A673 (cell line): ENCODE measurements at places on chromosomes 1 and 21. TPM values are rescaled to one million over a fixed set of nuclear protein-coding genes. Genes with fewer than 3 reads are reported as not detected.
A peak's percentile ranks its signal among the peaks of the same experiment; 100 is the strongest.

LRRIQ3 gene
- total RNA-seq: 0.17 and 0.33 TPM in 2 replicates

DNA sequence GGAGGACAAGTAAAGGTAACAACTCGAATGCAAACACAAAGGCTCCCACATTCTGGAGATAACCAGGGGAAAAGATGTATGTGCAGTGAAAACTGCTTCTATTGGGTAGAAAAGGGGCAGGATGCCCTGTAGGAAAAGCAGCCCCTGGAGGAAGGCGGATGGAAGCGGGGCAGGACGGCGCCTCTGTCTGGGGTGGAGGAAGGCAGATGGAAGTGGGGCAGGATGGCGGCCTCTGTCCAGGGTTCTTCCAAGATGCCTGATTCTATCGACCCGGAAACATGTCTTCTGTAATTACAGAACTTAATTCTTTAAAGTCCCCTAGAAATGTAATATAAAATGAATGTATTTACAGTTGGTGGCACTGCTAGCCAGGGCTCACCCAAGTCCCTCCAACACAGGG, 24.0 kb upstream of the LRRC47 start:
- DNase-seq: no peak
- H3K27me3 ChIP-seq: no peaks in the 10 kb centered on the region
- no peaks in the 10 kb centered on the region for H3K36me3 ChIP-seq
- H3K27ac ChIP-seq: peak overlapping the region; percentile 30
- H3K4me1 ChIP-seq: no peaks in the 10 kb centered on the region

PROX1 gene
- total RNA-seq: not detected in 2 replicates

DNA sequence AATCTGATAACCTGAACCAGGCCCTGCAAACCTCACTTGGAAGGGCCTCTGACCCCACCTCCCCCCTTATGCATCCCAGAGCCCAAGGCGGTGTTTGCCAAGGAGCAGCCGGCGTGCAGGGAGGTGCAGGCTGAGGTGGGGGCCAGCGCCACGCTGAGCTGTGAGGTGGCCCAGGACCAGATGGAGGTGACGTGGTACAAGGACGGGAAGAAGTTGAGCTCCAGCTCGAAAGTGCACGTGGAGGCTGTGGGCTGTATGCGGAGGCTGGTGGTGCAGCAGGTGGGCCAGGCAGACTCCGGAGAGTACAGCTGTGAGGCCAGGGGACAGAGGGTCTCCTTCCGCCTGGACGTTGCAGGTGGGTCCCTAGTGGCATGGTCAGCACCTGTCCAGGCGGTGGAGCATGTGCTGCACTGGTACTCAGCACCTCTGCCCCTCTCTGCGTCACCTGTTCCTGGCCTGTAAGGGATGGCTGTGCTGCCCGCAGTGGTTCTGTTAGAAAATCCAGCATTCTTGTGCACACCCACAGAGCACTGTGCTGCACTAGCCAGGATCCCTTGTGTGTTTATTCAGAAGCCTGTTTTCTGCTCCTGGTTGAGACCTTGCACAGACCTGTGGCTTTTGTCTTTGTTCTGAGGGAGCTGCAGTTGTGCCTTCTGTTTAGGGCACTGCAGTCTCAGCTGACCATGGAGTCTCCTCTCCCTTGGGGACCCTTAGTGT, 11.6 kb downstream of the OBSCN start:
- H3K27me3 ChIP-seq: no peaks in the 10 kb centered on the region
- no peak overlapping the region for H3K27ac ChIP-seq
- H3K4me1 ChIP-seq: peaks cover 1% of the 10 kb centered on the region
- peaks cover 22% of the 10 kb centered on the region for H3K36me3 ChIP-seq

DNA sequence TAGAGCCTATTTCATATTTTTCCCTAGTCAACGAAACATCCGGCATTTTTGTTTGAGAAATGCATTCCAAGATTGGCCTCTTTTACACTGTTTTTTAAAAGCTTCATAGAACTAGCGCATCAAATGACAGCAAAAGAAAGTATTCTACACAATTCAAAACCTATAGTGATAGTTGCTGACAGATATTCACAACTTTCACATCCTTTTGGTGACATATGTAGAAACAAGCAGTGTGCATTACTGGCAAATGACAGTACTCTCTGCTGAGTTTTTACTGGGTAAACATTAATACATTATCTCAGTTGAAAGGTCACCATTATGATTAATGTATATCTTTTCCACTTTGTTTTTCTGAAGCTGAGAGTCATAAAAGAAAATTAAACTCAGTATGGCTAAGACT, 135.4 kb upstream of the RGS18 start:
- DNase-seq: no peak
- H3K4me3 ChIP-seq: no peak overlapping the region
- no peaks in the 10 kb centered on the region for H3K36me3 ChIP-seq
- H3K27ac ChIP-seq: no peak overlapping the region
- no peaks in the 10 kb centered on the region for H3K27me3 ChIP-seq

DNA sequence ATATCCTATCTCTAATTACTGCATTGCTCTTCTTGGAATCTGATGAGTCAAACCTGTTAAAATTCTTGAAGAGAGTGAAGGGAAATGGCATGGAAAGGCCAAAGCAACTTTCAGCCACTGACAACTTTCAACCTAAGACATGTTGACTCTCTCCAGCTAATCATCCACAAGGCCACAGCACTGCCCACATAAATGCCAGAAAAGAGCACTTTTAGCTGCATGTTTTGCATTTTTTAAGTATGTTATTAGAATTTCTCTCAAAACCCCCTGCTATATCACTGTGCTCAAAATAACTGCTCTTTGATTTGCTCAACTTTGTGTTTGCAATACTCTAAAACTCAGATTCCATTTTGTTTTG, 352.5 kb downstream of the ADGRL2 start:
- no peaks in the 10 kb centered on the region for H3K4me1 ChIP-seq
- H3K36me3 ChIP-seq: no peaks in the 10 kb centered on the region
- no peaks in the 10 kb centered on the region for H3K27me3 ChIP-seq
- H3K4me3 ChIP-seq: no peak overlapping the region
- H3K27ac ChIP-seq: no peak overlapping the region
